ENCODE measurements at places on chromosomes 1 and 21.
A peak's percentile ranks its signal among the peaks of the same experiment; 100 is the strongest.

DNA sequence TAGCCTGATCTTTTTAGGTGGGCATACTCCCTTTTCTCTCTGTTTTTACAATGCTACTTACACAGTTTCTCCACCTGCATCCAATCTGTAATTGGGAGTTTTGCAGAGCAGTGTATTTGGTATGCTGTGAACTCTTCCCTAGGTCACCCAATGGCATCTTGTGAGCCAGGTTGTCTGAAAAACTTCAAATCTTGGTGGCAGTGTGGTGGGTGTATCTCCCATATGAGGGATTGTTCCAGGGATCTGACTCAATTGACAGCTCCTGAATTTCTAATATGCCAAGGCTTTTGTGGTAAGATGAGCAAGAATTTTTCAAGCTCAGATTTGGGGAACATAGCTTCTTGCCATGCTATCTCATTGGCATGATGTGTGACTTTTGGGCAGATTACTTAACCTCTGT lies 47.2 kb upstream of the MACF1 start:
- no peak for DNase-seq

- no peak for DNase-seq
Measured at GRCh38 chr1:208137193-208137592, 107.0 kb downstream of the PLXNA2 start.

- no peak for DNase-seq
Measured at GRCh38 chr1:152457071-152457470, 43.0 kb upstream of the CRNN start.

GRCh38 chr1:185419718-185420117 lies 102.7 kb upstream of the IVNS1ABP start:
- no peak for DNase-seq

DNA sequence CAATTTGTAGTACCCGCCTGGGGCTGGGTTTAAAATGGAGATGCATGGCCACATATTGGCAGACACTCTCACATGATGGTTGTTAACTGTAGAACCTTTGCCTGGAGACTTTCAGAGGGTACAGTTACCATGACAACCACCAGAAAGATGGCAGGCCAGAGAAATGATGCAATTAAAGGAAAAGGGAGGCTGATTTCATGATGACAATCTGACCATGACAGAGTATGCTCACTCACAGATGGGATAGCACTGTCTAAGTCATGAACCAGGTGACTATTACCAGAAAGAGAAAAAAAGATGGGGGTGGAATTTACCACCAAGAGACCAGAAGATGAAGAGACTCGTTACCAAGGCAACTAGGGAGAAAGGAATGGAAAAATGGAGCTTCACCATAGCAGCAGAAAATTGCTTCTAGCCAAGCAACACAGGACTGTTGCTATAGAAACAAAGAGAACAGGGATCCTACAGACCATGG lies 3.5 kb upstream of the TRIT1 start:
- no peak for DNase-seq

- no peak for DNase-seq
Measured at GRCh38 chr1:118977600-118977999, 10.5 kb downstream of the TBX15 start.

DNA sequence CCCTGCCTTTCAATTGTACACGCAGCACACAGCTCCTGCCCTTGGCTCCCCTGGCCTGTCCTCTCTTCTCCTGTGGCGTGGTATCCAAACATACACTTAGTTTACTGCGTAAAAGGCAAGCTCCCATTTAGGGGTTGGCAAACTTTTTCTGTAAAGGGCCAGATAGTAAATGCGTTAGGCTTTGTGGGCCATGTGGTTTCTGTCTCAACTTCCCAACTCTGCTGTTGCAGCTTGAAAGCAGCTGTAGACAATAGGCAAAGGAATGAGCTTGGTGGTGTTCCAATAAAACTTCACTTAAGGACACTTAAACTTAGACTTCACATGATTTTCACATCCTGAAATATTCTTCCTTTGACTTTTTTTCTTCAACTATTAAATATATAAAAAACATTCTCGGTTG lies 63.3 kb downstream of the RHOU start:
- no peak for DNase-seq

GRCh38 chr1:229258031-229258756 lies 12.7 kb upstream of the RAB4A start:
- DNase-seq, result peak; percentile 67

- no peak for DNase-seq
Measured at GRCh38 chr1:54219688-54220003, 19.7 kb downstream of the MRPL37 start.

DNA sequence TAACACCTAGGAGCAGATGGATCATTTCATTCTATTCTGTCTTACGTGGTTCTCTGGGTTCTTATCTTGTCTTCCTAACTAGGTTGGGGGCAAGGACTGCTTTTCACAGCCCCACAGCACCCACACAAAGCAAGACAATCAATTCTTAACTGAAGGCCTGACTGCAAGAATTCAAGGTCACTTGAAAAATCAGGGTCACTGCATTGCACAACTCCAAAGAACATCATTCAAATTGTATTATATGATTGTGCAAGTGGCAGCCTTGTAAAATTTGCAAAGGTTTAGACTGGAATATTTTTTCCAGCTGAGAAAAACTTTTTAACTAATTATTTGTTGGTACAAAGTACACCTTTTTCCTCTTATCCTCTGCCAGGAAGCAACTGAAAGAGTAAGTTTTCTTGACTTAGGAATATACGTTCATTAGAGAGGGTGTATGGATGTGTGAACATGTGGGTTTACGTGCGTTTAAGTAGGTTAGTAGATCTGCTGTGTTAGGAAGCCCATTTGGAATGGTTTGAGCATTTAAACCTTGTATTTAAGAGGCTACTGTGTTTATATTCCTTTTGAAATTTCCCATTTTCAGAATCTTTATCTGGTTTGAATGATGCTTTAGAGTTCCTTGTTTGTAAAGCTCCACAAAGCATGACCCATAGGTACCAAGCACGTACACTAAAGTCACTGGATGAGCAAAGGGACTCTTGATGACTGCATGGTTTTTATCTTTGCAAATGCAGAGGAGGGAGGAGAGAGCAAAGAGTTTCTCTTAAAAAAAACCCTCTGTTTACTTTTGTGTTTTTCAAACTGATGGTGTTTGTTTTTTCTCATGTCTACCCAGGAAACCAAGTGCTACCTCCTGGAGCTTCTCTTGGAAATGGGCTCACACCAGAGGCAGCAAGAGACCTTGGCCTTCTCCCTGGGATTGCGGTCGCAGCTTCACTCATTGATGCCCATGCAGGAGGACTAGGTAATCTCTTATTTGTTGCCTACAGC lies 214.9 kb downstream of the FGGY start:
- no peak for DNase-seq

DNA sequence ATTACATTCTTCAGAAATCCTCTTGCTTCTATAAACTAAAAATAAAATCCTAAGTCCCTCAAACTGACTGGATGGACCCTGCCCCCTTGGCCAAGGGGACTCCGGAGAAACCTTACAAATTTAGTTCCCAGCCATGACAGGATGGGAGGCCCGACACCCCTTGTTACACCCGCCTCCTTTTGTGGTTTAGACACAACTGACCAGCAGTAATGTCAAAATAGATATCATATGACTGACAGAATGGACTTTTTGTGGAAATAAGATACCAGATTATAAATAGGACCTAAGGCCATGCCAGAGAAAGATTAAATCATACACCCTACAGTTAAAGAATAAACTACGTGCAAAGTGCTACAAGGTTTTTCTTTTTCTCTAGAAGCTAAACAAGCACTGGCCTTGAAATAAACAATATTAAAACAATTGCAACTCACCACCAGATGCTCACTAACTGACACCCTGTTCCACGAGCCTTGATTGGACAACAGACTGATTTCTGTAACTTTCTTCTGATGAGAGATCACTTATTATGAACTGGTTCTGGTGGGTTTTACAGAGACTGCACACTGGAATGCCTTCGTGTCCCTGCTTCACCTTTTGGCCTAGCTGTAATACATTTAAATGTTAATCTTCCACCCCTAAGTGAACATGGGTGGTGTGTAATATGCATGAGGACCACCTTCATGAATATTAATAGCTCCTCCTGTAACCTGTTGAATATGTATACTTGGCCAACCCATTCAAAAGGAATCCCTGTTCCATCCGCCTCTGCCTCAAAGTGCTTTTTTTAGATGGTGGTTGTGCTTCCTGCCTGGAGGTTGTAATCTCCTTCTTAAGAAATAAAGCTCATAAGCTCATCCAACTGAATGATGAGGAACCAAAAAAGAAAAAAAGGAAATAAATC lies 99.6 kb downstream of the ODF2L start:
- DNase-seq, result no peak

DNA sequence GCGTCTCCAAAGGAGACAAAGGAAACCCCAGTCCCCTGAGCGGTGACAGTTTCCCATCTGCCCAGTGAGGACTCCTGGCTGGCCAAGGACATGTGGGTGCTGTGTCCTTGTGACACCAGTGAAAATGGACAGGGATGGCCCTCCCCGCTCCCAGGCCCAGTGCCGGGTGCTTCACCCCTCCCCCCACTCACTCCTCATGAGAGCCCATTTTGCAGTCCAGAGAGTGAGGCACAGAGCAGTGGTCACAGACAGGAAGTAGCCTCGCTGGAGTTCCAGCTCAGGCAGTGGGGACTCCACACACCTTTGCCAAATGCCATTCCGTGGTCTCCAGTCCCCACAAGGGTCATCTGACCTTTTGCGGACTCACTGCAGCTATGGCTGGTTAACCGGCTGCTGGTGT lies 642.9 kb downstream of the PTPRU start:
- DNase-seq, result no peak

DNA sequence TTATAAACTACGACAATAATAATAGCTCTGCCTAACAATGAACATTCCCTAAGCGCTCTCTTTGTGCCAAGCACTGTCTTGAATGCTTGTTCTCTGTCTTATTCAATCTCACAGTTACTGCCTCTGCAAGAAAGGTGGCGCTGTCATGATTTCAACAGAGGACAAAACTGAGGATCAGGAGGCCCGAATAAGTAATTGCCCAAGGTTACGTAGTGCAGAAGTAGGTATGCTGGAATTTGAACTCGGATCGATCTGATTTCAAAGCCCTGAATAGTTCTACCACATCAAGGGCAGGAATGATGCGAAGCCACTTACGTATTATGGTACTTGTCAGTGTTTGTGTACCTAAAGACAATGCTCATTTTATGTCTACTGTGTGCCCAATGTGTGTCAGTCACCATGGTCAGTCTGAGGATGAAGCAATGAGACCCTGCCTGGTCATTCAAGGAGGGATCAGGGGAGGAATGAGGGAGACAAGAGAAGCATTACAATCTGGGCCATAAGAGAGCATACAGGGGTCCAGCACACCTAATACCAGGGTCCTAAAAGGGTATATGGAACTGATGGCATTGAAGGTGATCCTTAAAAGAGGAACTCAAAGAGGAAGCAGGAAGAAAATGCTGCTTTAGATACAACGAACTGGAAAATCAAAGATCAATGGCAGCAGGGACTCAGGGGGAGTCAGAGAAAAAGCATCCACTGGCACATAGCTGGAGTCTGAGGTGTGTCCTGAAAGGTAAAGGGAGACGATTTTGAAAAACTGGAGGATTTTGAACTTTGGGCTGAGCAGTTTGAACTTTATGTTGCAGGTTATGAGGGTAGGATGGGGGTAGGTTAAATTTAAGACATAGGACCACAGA lies 389.2 kb downstream of the PLPP3 start:
- DNase-seq, result no peak

DNA sequence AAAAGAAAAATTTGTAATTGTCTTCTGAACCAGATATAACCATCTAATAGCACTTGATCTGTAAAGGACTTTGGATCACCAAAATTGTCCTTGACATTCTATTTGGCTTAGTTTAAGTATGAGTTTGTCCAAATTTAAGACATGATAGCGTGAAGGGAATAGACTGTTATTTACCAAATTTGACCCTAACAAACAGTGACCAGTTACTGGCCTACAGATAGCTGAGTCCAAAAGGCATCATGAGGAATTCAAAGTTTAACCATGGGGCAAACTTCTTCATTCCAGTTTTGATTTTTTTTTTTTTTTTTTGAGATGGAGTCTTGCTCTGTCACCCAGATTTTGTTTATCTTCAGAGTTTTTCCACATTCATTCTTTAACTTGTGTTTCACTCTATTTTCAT lies 38.5 kb downstream of the CLIC4 start:
- DNase-seq, result no peak

- no peak for DNase-seq
Measured at GRCh38 chr1:162028726-162029125, 5.1 kb upstream of the OLFML2B start.

DNA sequence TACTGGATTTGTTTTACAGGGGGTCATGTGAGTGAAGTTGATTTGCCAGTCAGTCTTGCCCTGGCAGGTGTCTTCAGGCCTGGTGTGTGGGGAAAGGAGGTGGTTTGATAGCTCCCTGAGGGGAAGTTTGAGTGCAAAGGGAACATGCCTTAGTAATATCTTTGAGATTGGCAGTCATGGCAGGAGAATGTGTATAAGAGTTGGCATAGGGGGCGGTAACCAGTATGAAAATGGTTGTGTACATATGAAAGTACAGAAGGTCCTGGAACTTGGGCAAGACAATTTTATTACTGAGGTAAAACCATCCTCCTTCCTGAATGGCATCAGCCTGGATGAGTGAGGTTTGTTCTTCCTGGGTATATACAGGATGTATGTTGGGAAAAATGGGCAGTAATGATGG lies 37.6 kb upstream of the PLA2G5 start:
- no peak for DNase-seq

- no peak for DNase-seq
Measured at GRCh38 chr1:21620011-21620410, 49.1 kb downstream of the RAP1GAP start.

GRCh38 chr21:24395320-24395923 lies 1211.9 kb downstream of the MRPL39 start:
- DNase-seq, result no peak

- DNase-seq, result no peak
Measured at GRCh38 chr21:42426424-42426823, 22.7 kb downstream of the UBASH3A start.

DNA sequence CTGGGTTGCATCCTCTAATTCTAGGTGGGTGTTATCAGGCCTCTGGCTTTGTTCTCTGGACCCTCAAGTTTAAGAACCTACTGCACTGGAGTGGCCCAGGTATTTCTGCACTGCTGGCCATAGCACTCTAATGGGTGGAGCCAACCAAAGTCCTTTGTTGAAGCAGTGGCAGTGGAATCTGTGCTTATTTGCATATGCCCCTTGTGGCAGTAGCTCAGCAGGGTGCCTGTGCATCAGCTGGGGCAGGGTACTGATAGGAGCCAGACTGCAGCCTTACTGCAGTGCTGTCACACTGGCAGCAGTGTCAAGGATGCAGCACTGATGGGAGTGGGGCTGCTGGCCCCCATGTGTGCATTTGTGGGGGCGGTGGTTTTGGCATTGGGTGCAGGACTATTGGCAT lies 660.6 kb downstream of the LRRIQ3 start:
- no peak for DNase-seq

All from activated naive CD8-positive, alpha-beta T cell treated with anti-CD3 and anti-CD28 coated beads, Interleukin-2, amount 50 U/mL, for 24 hours (primary cell).